Activated CD8-positive, alpha-beta T cell treated with anti-CD3 and anti-CD28 coated beads, Interleukin-2, amount 10 ng/mL, durations not matched to agents 7 days and 5 days (primary cell): ENCODE measurements at places on chromosomes 16 and 17.

GRCh38 chr17:13114601-13115031 lies 96.8 kb upstream of the ELAC2 start:
- no peaks in the 10 kb centered on the region for H3K36me3 ChIP-seq
- no peaks in the 10 kb centered on the region for H3K27me3 ChIP-seq
- H3K27ac ChIP-seq, result no peak overlapping the region
- no peaks in the 10 kb centered on the region for H3K4me1 ChIP-seq
- peak; percentile 21 for DNase-seq
- H3K4me3 ChIP-seq, result no peak overlapping the region

GRCh38 chr16:3874242-3874641 lies 6.3 kb downstream of the CREBBP start:
- peaks cover 72% of the 10 kb centered on the region for H3K4me1 ChIP-seq
- no peak overlapping the region for H3K4me3 ChIP-seq
- no peak for DNase-seq
- peaks cover 29% of the 10 kb centered on the region for H3K36me3 ChIP-seq
- no peak overlapping the region for H3K27ac ChIP-seq

DNA sequence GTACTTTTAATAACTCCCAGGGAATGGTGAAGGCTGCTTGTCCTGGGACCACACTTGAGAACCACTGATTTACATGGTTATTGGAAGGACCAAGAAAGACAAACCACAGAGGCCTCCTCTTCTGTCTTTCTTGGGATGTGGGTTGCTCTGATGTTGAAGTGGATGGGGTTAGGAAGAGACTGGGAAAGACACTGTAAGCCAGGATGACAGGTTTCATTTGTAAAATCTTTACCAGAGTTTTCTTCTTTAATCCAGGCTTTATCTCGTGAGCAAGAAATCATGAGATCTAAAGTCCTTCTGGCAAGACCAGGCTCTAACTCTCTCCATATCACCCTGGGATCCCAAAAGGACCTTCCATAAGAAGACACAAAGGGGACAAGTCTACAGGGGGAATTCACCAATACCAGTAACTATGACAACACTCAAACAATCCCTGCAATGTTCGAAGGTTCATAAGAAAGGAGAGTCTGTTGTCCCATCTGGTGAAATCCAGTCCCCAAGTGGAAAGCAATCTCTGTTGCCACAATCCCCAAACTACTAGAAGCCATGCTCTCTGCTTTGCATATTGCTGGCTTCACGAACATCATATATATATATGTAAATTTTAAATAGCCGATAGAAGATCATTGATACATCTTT lies 44.8 kb upstream of the CDRT4 start:
- peaks cover 24% of the 10 kb centered on the region for H3K36me3 ChIP-seq
- no peak for DNase-seq
- no peak overlapping the region for H3K27ac ChIP-seq
- H3K4me3 ChIP-seq, result no peak overlapping the region

- peaks cover 37% of the 10 kb centered on the region for H3K27me3 ChIP-seq
- H3K4me3 ChIP-seq, result peak overlapping the region; percentile 76
- peaks cover 17% of the 10 kb centered on the region for H3K36me3 ChIP-seq
- H3K4me1 ChIP-seq, result peaks cover 38% of the 10 kb centered on the region
These were observed 1.5 kb upstream of the CMIP start for GRCh38 chr16:81442916-81443687.
